Hematopoietic multipotent progenitor cell treated with erythropoietin and hydrocortisone succinate and interleukin-3 and kit ligand, for 8 days (in vitro differentiated cells): ENCODE measurements at places on chromosomes 6 and 20.

DNA sequence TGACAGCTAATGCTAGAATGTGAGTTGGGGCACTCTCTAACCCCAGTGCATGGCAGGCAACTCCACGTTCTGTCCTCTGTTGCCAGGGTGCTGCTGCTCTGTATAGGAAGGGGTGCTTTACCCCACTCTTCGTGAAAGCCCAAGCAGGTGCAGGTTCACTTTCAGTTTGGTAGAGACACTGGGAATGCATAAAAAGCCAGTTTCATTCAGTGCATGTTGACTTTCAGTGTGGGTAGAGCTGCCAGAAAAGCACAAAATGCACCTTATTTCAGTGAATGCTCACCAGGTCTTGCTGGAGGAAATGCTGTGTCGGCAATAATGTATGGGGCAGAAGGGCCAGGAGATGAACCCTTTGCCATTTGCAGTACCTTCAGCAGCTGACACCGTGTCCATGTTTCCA is 62.1 kb upstream of the ADGRB3 start:
- DNase-seq, result no peak

GRCh38 chr6:91482498-91482897 is 895.6 kb upstream of the MAP3K7 start:
- peak; percentile 80 for DNase-seq

DNA sequence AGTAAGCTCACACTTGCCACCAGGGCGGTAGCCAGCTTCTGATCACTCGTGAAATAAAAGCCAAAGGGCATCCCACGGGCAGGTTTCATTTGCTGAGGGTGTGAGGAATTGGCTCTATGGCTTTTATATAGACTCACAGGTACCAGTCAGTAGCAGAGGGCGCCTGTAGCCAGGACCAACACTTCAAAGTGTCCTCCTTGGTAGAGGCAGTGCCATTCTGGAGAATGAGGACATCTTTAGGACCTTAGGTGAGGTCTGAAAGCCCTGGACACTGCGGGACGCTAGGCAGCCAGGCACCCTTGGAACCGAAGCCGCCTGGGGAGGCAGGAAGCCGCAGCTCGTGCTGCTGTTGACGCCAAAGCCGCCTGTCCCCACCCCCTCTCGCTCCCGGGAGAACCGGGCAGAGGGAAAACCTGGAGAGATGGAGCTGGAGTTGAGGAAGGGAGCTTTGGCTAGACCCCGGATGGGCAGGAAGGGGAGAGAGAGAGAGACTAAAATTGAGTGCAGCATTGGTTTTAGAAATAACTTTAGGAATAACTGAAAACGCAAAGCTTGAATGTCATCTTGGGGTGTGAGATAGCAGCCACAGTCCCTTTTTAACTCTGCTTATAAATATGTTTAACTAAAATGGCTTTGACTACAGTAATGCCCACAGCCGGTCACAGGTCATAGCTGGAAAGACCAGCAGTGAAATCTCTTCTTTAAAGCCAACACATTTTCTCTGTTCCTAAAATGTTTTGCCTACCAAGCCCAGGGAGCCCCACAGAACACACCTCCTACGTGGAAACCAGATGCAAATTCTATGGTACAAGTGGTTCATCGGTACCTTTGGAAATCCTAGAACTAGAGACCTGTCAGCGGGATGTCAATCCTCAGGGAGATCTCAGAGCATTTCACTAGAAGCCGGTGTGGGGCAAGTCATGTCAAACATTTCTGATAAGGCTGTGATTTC is 128.5 kb upstream of the CDYL start:
- peak; percentile 39 for DNase-seq

- DNase-seq, result peak; percentile 84
Observed at GRCh38 chr6:43021270-43022047, at the start of gene RRP36. RRP36 (plus strand) TSS chr6:43021623; CDS start chr6:43021655, 32 bp downstream.

GRCh38 chr20:45588800-45589199 is 9.7 kb upstream of the WFDC8 start:
- DNase-seq, result no peak
